Hematopoietic multipotent progenitor cell treated with erythropoietin and hydrocortisone succinate and interleukin-3 and kit ligand, for 17 days (in vitro differentiated cells): ENCODE measurements at places on chromosomes 16 and 17.
A peak's percentile ranks its signal among the peaks of the same experiment; 100 is the strongest.

DNA sequence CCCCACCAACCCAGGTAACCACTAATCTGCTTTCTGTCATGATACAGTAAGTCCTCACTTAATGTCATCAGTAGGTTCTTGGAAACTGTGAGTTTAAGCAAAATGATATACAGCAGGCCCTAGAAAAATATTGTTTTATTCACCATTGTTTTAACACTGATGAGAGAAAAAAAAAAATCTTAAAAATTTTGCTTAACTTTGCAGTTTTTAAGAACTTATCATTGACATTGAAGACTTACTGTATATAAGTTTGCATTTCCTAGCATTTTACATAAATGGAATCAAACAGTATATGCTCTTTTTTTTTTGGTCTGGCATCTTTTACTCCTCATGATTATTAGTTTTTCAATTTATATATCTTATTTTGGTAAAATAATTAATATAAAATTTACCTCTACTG lies 19.5 kb upstream of the CLTC start:
- DNase-seq: no peak

DNA sequence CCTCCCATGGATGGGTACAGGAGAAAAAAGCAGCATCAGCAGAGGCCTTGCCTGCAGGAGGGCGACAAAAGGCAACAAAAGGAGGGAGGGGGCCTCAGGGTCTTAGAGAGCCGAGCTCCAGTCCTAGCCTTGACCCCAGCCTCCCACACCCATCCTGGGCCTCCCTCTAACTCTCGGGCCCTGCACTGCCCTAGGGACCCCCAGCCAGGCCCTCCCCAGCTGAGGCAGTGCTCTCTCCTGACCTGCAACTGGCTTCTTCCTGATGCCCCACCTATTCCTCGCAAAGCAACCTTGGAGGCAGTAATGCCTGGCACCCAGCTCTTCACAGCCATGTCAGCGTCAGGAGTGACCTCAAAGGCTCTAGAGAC lies 15.2 kb upstream of the SRRM2 start:
- DNase-seq: no peak

GRCh38 chr17:3043737-3044365 lies 19.6 kb downstream of the OR1D5 start:
- DNase-seq: peak; percentile 29

GRCh38 chr17:8031261-8031661 lies 7.6 kb upstream of the ALOX15B start:
- no peak for DNase-seq

GRCh38 chr16:8374586-8375231 lies 215.6 kb downstream of the TMEM114 start:
- no peak for DNase-seq

- DNase-seq: no peak
These were observed 6.4 kb downstream of the PFAS start for GRCh38 chr17:8255499-8255898.
